ENCODE measurements at places on chromosomes 5 and 9. TPM values are rescaled to one million over a fixed set of nuclear protein-coding genes. Genes with fewer than 3 reads are reported as not detected.

Gene PPP3R2
- not detected for total RNA-seq

Gene EQTN
- not detected for total RNA-seq

Gene PTGS1
- total RNA-seq: 0.82 TPM

Gene KCNIP1
- not detected for total RNA-seq

Gene STPG3
- total RNA-seq: not detected

Gene NTRK2
- not detected for total RNA-seq

Gene FOXD4
- total RNA-seq: 0.37 TPM

Gene NOXA1
- total RNA-seq: 1.0 TPM

Gene FAM151B
- 1.8 TPM for total RNA-seq

Gene PFN3
- total RNA-seq: not detected

Gene ZCCHC10
- 37.6 TPM for total RNA-seq

Gene SPATA31A3
- total RNA-seq: not detected

Gene PCDHB12
- total RNA-seq: not detected

Gene CMYA5
- total RNA-seq: 0.22 TPM

Gene PTCH1
- 1.7 TPM for total RNA-seq

Gene OLFM1
- 11.7 TPM for total RNA-seq

Gene CERCAM
- 41.2 TPM for total RNA-seq

Gene REXO4
- total RNA-seq: 31.4 TPM

Gene SUB1
- total RNA-seq: 258 TPM

Gene NMRK1
- 5.2 TPM for total RNA-seq

Gene REEP2
- 5.9 TPM for total RNA-seq

Gene PCDH1
- 1.7 TPM for total RNA-seq

Gene SNX30
- 4.3 TPM for total RNA-seq

Gene SHROOM1
- 11.0 TPM for total RNA-seq

Gene SLC46A2
- total RNA-seq: not detected

Gene PCAT7
- total RNA-seq: 0.71 TPM

Gene SLCO4C1
- not detected for total RNA-seq

Gene HRCT1
- total RNA-seq: not detected

Gene HSPB3
- total RNA-seq: not detected

Gene PCDHB11
- 0.11 TPM for total RNA-seq

Gene MUSK
- total RNA-seq: not detected

Gene C9orf153
- total RNA-seq: not detected

Gene NR6A1
- 1.7 TPM for total RNA-seq

Gene IFNA2
- not detected for total RNA-seq

Gene CXCL14
- 0.17 TPM for total RNA-seq

Gene FBXL7
- 1.6 TPM for total RNA-seq

Gene TMOD1
- total RNA-seq: 3.7 TPM

Gene FBXO4
- total RNA-seq: 5.5 TPM

Gene SPATA31E1
- total RNA-seq: not detected

Gene PDZD2
- 0.07 TPM for total RNA-seq

Measured in A549 treated with CpdA at 1 μM for 4 hours (cell line).